ENCODE measurements at places on chromosomes 1 and 21.

DNA sequence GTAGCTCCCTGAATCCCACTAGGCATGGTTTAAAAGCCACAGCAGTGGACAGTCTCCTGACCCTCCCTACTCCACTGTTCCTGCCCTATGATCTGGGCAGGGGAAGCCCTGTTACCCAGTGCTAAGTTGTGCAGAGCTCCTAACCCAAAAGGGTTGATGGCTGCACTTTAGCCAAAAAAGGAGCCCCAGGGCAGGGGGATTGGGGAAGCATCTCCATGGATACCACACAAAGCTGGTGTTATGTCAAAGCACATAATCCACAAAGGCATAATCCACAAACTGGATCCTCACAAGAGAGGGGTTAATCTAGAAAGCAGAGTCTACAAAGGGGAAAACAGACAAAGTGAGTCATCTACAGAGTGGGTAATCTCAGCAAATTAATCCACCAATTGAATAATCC lies 5.7 kb downstream of the RSPO1 start:
- DNase-seq: no peak

- no peak for DNase-seq
Measured at GRCh38 chr21:41641821-41642701, 124.8 kb downstream of the RIPK4 start.

DNA sequence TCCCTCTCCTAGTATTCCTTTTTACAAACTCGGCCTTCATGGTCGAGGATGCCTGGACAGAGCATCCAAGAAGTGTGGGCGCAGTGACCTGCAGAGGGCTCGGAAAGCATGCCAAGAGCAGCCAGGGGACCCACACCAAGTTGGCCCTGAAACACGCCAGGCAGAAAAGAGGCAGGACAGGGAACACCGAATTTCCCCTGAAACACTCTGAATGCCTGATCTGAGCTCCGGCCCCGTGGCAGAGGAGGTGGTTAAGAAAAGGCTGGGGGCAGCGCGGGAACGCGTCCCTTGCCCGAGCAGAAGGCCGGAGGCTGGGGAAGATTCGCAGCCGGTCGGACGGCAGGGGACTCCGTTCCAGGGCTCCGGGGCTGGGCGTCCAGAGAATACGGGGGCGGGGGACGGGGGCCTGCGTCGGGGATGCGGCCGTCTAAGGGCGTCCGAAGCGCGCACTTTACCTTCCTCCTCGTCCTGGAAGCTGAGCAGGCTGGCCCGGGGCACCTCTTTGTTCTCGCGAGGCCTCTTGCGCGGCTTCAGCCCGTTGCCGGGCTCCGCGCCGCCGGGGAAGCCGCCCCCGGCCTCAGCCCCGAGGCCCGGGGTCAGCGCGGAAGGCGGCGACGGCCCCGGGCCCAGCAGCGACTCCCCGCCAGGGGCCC lies 558 bp downstream of the PAXBP1 start:
- DNase-seq: peak; percentile 78

DNA sequence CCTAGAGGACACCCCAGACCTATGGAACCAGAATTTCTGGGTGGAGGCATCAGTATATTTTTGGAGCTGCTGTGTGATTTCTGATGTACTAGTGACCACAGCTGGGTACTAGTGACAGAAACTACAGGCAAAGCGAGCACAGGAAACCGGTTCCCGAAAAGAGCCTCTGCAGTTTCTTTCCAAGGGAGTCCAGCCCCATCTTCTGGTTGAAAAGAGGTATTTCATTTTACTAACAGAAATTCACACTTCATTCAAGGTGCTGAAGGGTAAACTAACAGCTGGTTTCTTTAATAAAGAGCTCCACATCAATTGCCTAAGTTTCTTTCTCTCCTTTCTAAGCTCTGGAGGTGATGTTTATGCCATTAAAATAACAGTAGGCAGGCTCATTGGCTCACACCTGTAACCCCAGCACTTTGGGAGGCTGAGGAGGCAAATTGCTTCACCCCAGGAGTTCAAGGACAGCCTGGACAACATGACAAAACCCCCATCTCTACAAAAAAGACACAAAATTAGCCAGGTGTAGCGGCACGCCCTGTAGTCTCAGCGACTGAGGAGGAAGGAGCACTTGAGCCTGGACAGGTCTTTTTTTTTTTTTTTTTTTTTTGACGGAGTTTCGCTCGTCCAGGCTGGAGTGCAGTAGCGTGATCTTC lies 22.0 kb downstream of the THAP3 start:
- peak; percentile 45 for DNase-seq

- no peak for DNase-seq
Measured at GRCh38 chr1:59978026-59978425, 51.5 kb upstream of the CYP2J2 start.

- DNase-seq: peak; percentile 5
Measured at GRCh38 chr1:48019714-48020315, 22.6 kb upstream of the TRABD2B start.

GRCh38 chr1:152924191-152924590 lies 15.8 kb downstream of the IVL start:
- DNase-seq: no peak

DNA sequence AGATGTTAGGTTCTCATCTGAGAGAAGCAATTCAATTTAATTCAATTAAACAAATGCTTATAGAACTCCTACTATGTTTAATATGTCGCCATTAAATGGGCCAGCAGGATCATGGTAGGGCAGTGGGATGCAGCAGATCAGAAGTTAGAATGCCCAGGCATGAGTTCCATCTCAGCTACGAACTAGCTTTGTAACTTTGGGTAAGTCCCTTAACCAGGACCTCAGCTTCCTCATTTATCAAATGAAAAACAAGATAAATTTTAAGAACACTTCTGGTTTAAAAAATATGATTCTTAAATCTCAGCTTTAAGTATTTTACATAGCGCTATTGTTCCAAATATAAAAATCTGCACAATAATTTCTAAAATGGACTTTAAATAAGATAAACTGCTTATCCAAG lies 67.5 kb upstream of the GFI1 start:
- DNase-seq: no peak

DNA sequence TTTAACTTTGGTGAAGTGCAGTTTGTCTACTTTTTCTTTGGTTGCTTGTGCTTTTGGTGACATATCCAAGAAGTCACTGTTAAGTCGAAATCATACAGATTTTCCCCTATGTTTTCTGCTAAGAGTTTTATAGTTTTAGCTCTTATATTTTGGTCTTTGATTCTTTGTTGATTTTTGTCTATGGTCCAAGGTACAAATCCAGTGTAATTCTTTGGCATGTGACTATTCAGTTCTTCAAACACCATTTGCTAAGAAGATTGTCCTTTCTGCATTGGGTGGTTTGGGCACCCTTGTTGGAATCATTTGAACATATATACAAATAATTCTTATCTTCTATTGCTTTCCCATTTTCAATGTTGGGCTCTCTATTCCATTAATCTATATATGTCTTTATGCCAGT lies 16.2 kb downstream of the HIPK1 start:
- no peak for DNase-seq

DNA sequence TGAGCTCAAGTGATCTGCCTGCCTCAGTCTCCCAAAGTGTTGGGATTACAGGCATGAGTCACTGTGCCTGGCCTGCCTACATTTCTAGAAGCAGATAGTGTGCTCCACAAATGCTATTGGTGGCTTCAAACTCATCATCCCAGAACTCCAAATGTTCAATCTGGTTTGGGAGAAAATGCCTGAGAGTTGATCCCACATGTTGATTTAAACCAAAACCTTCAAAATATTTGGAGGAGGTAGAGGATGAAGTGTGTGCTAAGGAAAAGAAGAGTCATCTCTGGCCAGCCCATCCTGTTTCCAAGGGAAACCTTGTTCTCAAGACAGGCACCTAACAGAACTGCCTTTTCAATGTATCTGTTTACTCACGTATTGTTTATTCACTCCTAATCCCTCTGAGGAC lies 55.4 kb upstream of the GRHL3 start:
- no peak for DNase-seq

DNA sequence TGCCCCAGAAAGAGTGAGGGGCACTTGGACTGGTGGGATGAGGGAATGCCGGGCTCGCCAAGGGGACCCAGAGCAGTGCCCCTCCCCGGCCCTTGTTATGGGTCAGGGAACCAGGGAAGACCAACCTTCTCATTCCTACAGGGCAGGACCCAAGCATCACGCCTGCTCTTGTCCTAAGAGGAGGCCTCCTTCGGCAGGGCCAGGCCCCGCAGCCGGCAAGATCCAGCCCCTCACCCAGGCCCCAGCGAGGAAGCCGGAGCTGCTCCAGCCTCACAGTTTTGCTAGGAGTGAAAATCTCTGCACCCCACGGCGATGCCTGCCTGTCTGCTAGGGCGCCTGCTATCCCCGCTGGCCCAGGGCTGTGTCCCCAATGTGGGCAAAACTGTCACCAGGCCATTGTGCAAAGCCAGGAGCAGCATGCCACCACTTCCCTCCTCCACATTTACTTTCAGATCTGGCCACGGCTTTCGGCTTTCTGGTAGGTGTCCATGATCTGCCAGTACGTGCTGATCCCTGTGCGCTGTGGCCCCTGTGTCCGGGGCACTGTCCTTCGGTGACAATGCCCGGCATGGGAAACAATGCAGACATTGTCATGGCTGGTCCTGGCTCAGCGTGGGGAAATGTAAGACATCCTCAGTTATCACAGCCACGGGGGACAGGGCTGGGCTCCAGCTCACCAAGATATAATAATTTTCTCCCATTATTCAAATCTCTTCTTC lies 9.6 kb downstream of the ACTRT2 start:
- no peak for DNase-seq

GRCh38 chr1:83493633-83494032 lies 505.3 kb downstream of the TTLL7 start:
- DNase-seq: no peak

DNA sequence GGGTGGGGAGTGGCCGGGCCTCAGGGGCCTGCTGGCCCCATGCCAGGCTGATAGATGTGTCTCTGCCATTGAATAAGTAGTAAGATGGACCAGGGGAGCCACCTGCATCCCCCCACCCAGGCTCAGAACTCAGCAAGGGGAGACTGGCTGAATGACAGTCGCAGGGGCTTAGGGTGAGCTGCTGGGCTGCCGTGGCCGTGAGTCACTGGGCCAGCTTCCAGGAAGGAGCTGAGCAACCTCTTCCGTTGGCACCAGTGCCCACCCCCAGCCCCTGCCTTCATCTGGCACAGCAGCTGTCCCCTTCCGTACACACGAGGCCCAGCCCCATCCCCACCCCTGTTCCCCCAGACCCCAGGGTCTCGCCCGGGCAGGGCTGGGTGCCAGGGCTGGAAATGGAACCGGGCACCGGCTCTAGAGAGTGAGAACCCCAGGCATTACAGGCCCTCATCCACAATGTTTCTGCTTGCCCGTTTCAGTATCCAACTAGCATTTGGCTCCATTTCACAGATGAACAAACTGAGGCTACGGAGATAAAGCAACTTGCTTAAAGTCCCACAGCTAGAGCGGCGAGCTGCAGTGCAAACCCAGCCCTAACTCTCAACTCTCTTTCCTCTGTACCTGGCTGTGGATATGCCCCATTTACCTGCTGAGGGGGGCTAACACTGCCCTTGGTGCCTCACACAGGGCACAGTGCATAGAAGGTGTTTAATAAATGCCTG lies 10.2 kb downstream of the WNT4 start:
- DNase-seq: peak; percentile 11

DNA sequence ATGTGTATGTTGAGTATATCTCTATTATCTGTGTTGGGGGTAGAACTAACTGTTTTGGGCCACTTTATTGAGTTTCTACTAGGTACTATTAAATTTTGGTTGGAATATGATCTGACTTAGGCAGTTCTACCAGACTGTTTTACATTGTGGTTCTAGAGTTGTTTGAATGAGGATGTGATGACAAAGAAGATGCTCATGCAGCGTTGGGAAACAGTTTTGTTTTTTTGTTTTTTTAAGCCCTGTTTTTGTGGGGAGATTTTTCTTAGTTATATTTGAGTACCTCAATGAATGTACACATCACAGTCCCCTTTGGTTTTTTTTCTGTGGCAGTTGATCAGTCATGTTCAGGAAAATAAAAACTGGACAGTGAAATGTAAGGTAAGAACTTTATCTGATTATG lies 40.1 kb downstream of the TMED5 start:
- no peak for DNase-seq

DNA sequence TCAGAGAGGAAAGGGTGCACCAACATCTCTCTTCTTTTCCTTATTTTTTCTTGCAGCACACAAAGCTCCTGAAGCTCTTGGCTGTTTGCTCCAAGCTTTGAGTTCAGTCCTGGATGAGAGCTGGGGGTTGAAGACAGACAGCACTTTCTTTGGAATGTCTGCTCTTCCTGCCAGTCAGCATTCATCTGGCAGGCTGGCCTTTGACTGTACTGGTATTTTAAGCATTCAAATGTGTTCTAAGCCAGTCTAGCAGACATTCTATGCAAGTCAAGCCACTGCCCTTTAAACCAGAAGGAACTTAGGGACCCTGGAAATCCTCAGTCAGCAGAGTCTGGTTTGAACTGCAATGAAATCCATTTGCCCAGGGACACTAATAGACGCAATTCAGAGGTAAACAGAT lies 45.0 kb downstream of the XCL1 start:
- DNase-seq: no peak

DNA sequence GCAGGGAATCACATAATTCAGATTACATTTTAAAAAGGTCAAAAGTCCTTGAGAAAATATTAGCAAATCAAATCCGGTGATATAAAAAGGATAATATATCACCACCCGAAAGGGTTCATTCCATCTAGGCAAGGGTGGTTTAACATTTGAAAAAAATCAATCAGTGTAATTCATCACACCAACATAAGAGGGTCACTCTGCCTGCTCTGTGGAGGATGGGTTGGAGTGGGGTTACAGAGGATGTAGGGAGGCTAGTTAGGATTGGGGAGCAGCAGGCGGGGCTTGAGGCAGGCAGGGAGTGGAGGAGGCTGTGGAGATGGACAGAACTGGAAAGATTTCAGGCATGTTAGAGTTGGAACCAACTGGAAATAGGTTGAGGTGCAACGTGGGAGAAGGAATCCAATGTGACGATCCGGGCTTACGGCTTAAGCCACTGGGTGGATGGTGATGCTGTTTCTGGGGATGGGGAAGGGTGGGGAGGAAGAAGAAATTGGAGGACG lies 12.5 kb downstream of the ADORA1 start:
- DNase-seq: no peak

- no peak for DNase-seq
Measured at GRCh38 chr1:169670836-169671235, 40.6 kb downstream of the SELL start.

GRCh38 chr1:72568113-72568512 lies 285.8 kb upstream of the NEGR1 start:
- no peak for DNase-seq

All from NCI-H69 (cell line).